ENCODE measurements at places on chromosomes 12 and 14. TPM values are rescaled to one million over a fixed set of nuclear protein-coding genes. Genes with fewer than 3 reads are reported as not detected.
A peak's percentile ranks its signal among the peaks of the same experiment; 100 is the strongest.

SYT10 gene
- total RNA-seq, result 3.2 TPM

- H3K27me3 ChIP-seq, result no peaks in the 10 kb centered on the region
- H3K27ac ChIP-seq, result no peak overlapping the region
- no peaks in the 10 kb centered on the region for H3K36me3 ChIP-seq
- DNase-seq, result no peak
These were observed 709 bp downstream of the INHBC start for GRCh38 chr12:57435293-57435692.

TNFAIP2 gene
- 33.3 TPM for total RNA-seq

PTGR2 gene
- 17.5 TPM for total RNA-seq

DNA sequence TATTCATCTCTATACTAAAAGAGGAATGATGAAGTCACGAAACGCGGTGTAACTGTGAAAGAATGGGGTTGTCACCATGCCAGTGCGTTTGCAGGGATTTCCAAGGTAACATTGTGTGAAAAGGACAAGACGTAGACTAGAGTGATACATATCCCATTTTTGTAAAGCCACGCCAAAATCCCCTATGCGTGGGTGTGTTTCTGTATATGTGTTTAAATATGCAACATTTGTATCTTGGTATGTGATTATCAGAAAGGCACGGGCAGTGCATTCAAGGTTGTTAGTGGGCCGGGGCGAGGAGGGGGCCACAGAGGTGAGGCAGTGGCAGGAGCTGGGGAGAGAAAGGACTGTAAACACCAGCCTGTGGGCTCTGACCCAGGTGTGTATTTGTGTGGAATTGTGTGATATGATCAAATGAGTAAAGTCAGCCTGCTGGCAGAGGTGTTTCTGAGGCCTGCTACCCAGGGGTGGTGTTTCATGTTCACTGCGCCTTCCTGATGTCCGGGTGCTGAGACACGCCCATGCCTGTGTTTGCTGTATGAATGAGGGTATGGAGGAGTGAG is 137.8 kb downstream of the ADGRD1 start:
- no peak overlapping the region for H3K4me3 ChIP-seq
- no peaks in the 10 kb centered on the region for H3K4me1 ChIP-seq
- H3K36me3 ChIP-seq, result no peaks in the 10 kb centered on the region
- no peak for DNase-seq

IQSEC3 gene
- total RNA-seq, result 3.6 TPM

MLEC gene
- 266 TPM for total RNA-seq

USP15 gene
- total RNA-seq, result 37.2 TPM

GRCh38 chr12:3557116-3557697 is 66.2 kb downstream of the PRMT8 start:
- no peak overlapping the region for H3K4me3 ChIP-seq
- H3K27ac ChIP-seq, result no peak overlapping the region
- no peaks in the 10 kb centered on the region for H3K36me3 ChIP-seq
- no peaks in the 10 kb centered on the region for H3K27me3 ChIP-seq
- no peak for DNase-seq
- H3K4me1 ChIP-seq, result peaks cover 6% of the 10 kb centered on the region

PTPRQ gene
- total RNA-seq, result not detected

DNA sequence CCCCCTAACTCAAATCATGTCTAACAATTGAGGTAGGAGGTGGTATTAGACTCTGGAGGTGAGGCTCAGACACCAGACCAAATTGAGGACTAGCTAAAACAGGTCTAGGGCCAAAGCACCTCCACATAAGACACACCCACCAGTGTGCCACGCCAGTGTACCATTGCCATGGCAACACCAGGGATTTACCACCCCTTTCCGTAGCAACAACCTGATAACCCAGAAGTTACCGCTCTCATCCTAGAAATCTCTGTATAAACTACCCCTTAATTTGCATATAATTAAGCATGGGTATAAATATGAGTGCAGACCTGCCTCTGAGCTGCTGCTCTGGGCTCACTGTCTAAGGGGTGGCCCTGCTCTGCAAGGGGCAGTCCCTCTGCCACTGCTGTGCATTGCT is 57.4 kb upstream of the PPP2R5C start:
- H3K27me3 ChIP-seq, result peaks cover 19% of the 10 kb centered on the region
- H3K4me1 ChIP-seq, result no peaks in the 10 kb centered on the region
- no peak overlapping the region for H3K4me3 ChIP-seq
- DNase-seq, result no peak
- H3K27ac ChIP-seq, result no peak overlapping the region

GRCh38 chr14:99792551-99793212 is 531 bp upstream of the EML1 start:
- H3K27ac ChIP-seq, result no peak overlapping the region
- H3K36me3 ChIP-seq, result no peaks in the 10 kb centered on the region
- no peaks in the 10 kb centered on the region for H3K27me3 ChIP-seq
- H3K4me3 ChIP-seq, result peak overlapping the region; percentile 77
